Aorta (tissue), 5 donors: ENCODE measurements at places on chromosomes 2 and 18. TPM values are rescaled to one million over a fixed set of nuclear protein-coding genes. Genes with fewer than 3 reads are reported as not detected.

DNA sequence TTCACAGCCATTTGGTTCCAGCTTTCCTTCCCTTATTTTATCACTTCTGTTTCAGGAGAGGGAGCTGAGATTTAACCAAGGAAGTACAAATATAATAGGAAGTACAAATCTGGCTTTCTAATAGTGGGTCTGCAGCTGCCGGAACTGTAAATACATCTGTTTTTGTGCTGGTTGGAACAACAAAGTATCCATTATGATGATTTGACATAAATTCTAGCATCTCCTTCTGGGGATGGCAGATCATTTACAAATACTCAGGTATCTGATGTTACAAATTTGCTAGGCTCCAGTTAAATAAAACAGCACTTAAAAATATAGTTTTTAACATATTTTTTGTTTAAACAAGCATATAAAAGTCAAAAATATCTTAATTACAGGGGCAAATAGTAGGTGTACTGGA, 131.3 kb upstream of the SMIM21 start:
- no peak for DNase-seq
- H3K27ac ChIP-seq, result no peak overlapping the region
- no peaks in the 10 kb centered on the region for H3K27me3 ChIP-seq
- no peaks in the 10 kb centered on the region for H3K36me3 ChIP-seq
- H3K4me1 ChIP-seq, result no peaks in the 10 kb centered on the region

- no peaks in the 10 kb centered on the region for H3K4me1 ChIP-seq
- H3K36me3 ChIP-seq, result no peaks in the 10 kb centered on the region
- no peak overlapping the region for H3K4me3 ChIP-seq
Measured at GRCh38 chr18:69978732-69979715, 31.4 kb upstream of the CD226 start.

The THADA gene
- polyA plus RNA-seq, result 19.4 TPM

GRCh38 chr18:74430231-74430630, 26.9 kb downstream of the DIPK1C start:
- H3K4me1 ChIP-seq, result no peaks in the 10 kb centered on the region
- no peaks in the 10 kb centered on the region for H3K36me3 ChIP-seq
- no peak overlapping the region for H3K27ac ChIP-seq
- no peak overlapping the region for H3K4me3 ChIP-seq
- H3K27me3 ChIP-seq, result no peaks in the 10 kb centered on the region
- DNase-seq, result no peak

GRCh38 chr2:26901326-26902183, 53.6 kb downstream of the DPYSL5 start:
- no peak overlapping the region for H3K4me3 ChIP-seq
- H3K27ac ChIP-seq, result no peak overlapping the region

DNA sequence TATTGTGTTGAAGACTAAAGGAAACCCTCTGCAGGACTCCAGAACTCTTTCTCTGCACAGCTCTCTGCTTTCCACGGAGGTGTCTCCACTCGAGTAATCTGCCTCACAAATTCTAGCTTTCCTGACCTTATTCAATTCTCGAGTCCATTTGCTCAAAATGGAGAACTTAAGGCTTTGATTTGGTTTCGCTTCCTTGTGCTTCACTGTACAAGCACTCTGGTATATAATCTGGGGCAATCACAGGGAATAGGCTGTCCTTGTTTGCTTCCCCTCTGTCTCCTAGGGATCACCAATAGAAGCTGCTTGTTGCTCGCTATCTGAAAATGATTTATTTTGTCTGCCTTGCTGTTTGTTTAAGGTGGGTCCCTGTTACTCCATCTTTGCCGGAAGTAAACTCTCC, 129.1 kb upstream of the DOCK10 start:
- no peak overlapping the region for H3K4me3 ChIP-seq
- no peaks in the 10 kb centered on the region for H3K27me3 ChIP-seq
- no peak for DNase-seq

The CHPF gene
- 20.0 TPM for polyA plus RNA-seq

DNA sequence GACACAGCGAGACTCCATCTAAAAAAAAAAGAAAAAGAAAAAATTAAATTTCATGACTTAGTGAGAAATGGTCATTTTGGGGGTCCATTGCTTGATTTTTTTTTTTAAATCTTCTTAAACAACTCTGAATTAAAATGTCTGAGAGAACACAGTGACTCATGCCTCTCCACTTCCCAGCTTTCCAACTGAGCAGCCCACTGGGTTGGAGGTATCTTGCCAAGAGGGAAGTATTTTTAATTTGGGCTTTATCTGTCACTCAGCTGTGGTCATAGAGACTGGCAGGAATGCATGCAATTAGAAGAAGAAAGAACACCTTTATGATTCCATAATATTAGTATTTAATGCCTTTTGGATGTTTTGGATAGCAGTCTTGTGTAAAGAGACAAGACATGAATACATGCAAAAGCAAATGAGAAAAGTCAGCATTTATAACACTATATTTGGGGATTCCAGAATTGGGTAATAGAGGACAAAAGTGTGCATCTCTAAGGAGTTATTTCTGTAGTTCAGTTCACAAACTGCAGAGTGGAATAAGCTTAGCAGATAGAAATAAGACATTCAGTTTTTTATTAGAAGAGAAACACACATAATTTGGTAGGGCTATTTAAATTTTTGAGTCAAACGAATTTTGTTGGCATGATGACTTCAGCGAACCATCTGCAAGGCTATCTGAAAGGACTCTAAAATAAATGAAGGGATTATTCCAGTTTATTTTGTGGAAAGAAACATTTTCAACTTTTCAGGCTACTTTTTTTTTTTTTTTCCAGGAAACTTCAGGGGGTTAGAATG, 254.8 kb downstream of the TGIF1 start:
- DNase-seq, result no peak
- no peak overlapping the region for H3K4me3 ChIP-seq
- no peak overlapping the region for H3K27ac ChIP-seq
- H3K4me1 ChIP-seq, result no peaks in the 10 kb centered on the region

The ONECUT2 gene
- polyA plus RNA-seq, result 0.50 TPM
